Spleen (tissue), 13 donors: ENCODE measurements at places on chromosomes 3 and 15.

GRCh38 chr3:32577581-32578556 lies 7.2 kb upstream of the DYNC1LI1 start:
- DNase-seq, result no peak

GRCh38 chr3:869269-869668 lies 223.6 kb upstream of the CNTN6 start:
- DNase-seq, result no peak

DNA sequence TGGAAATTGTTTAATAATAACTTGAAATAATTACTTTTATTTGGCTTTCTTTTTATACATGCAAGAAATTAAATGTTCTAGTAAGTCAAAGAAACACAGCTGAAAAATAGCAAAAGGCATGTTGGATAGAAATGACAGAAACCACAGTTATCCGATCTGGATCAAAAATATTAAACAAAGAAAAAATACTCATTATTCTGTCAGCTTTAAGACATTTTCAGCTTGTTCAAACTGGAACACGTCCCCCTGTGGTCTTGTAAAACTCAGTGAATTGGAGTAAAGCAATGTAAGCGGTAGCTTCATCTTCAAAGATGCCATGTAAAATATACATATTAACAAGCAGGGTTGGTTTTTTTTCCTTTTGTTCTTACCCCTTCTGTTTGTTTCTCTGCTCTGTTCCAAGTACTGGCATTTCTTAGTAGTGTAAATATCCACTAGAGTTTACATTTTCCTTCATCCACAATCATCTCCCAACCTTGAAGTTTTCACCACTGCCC lies 223.4 kb downstream of the IGSF11 start:
- DNase-seq, result no peak

DNA sequence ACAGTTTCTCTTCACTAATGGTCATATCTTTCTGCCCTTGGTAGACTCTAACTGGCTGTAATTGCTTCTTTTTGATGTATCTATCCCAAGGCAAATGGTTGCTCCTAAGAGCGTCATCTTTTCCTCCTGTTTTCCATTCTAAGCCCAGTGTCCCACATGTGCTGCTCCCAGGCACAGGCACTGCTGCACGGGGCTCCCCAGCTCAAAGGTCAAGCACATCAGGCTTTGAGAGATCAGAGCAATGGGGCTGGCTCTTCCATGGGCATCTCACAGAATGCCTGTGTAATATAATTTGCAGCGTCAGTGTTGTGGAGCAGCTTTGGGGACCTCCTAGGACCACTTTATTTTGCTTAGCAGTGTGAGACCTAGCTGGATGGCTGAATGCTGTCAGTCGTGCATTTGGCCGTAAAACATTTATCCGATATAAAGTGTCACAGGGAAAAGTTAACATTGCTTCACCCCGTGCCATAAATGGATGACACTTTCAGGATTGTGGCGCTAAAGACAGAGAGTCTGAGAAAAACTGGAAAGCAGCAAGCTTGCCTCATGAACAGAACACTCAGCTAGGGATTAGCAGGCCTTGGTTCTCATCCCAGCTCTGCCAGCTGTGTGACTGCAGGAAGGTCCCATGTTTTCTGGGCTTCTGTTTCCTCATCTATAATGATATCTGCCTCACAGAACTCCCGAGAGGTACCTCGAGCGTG lies 277.5 kb upstream of the TBL1XR1 start:
- DNase-seq, result no peak
